ENCODE measurements at places on chromosomes 5 and 9.

DNA sequence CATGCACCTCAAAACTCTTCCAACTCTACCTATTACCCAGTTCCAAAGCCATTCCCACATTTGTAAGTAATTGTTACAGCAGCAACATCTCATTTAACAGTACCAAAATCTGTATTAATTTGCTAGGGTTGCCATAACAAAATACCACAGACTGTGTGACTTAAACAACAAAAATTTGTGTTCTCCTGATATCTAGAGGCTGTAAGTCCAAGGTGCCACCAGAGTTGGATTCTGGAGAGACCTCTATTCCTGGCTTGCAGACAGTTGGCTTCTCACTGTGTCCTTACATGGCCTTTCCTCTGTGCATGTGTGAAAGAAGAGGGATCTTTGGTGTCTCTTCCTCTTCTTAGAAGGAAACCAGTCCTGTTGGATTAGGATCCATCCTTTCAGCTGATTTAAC, 203.8 kb upstream of the PIK3R1 start:
- no peak for DNase-seq

DNA sequence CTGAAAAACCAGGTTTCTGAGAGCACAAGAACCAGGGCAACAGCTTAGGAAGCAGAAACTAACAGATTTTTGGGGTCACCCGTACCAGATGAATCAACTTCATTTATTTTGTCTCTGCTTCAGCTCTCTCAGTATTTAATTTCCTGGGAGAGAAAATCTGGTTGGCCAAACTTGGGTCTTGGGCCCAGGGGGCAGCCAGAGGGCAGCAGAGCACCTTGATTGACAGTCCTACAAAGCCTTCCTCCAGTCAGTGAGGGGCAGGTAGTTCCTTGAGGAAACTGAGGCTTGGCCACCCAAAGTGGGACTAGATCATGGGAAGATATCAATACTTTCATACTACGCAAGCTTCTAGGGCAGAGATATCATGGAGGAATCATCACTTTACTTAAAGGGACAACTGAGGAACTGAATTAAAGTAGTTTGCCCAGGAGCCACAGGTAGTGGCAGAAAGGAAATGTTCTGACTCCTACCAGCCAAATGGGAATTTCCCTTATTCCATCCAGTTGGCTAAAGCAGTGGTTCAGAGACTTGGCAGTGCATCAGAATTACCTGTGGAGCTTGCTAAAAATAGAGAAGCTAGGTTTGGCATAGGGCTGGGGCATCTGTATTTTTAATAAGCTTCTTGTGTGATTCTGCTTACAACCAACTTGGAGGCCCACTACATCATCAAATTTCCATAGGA, 21.5 kb upstream of the ARHGAP26 start:
- DNase-seq, result no peak

GRCh38 chr5:37836592-37837413, 3.0 kb downstream of the GDNF start:
- DNase-seq, result no peak

- DNase-seq, result no peak
These were observed 269.8 kb downstream of the NR3C1 start for GRCh38 chr5:143133721-143134120.

DNA sequence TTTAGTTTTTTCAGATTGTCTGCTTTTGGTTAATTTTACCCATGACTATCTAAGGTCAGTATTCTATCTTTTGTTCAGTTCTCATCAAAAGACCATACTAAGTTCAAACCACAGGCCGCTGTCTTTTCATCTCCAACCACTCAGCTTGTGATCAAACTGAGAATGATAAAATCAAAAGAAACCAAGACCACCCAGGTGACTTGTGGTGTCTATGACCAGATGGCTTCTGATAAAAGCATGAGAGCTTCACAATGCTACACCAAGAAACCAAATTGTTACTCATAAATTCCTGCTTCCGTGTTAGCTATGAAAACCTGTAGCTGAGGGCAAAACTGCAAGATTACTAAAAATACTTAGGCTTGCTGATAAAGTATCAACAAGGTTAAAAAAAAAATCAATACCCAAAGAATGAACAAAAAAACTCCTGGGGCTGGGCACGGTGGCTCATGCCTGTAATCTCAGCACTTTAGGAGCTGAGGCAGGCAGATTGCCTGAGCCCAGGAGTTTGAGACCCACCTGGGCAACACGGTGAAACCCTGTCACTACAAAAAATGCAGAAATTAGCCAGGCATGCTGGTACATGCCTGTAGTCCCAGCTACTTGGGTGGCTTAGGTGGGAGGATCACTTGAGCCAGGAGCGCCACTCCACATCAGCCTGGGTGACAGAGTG, 25.8 kb upstream of the GPX8 start:
- no peak for DNase-seq

DNA sequence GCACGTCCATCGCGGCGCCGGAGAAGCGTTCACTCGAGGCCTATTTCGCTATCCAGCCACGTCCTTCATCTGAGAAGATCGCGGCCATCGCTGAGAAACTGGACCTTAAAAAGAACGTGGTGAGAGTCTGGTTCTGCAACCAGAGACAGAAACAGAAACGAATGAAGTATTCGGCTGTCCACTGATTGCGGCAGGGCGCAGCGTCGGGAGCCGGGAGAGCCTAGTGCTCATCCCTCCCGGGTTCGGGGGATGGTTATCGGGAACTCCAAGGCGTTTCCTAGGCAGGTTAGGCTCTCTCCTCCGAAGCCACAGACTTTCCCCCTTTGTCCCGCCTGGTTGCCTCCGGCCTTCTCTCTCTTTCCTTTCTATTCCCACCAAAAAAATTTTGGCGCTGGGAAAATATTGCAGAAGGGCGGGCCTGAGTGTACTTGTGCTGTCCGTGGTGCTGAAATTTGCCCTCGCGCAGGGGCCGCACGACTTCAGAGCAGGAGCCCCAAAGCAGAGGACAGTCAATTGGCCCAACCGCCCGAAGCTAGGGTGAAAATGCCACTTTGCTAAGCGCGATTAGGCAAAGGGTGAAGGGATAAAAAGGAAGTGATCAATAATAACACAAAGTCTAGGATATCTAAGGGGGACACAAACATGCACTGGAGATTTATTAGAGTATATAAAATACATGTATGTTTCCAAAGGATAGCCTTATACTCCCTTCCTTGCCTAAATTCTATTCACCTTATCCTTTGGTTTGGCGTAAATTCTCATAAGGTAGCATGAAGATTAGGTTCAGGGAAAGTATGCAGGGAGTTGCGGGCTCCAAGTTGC, 1.8 kb downstream of the POU4F3 start:
- DNase-seq, result peak; percentile 17

- DNase-seq, result no peak
These were observed 81.3 kb downstream of the THBS4 start for GRCh38 chr5:80116465-80116864.

- no peak for DNase-seq
These were observed 64.1 kb upstream of the TYRP1 start for GRCh38 chr9:12629067-12629466.

- DNase-seq, result no peak
These were observed at the start of gene MEIKIN for GRCh38 chr5:131945551-131946168. Gene MEIKIN (minus strand): TSS chr5:131945663. CDS start chr5:131945505, 158 bp downstream.

- DNase-seq, result no peak
These were observed 315.3 kb upstream of the RPS23 start for GRCh38 chr5:82593481-82593880.

GRCh38 chr5:74188351-74189105, 452.0 kb downstream of the ENC1 start:
- no peak for DNase-seq

DNA sequence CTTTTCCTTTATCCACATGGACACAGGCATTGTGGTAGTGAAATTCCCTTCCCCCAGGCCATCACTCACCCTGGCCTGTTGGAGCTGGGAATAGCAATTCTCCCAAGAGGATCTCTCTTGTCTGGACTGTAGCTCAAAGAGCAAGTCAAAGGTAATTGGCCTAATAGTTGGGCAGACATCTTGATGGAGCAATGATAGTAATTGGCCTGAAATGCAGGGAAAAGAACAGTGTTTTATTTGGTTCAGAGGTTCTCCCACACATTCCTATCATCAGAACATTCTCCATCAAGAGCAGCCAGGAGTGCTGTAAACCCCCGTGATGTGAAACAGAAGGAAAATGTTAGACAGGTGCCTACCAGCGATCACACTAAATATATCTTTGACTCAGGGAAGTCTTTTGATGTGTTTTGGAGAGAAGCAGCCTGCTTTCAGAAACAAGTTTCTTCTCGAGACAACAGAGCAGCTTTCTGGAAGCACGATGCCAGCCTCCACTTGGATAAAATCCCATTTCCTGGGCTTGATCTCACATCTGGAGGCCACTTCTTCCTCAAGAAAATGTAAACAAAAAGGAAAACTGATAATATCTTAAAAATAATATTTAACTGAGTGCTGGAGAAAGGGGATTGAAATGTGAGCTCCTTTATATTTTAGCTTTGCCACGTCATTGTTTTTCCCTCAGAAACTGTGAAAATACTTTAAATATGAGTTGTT, 198.1 kb upstream of the WWC1 start:
- no peak for DNase-seq

DNA sequence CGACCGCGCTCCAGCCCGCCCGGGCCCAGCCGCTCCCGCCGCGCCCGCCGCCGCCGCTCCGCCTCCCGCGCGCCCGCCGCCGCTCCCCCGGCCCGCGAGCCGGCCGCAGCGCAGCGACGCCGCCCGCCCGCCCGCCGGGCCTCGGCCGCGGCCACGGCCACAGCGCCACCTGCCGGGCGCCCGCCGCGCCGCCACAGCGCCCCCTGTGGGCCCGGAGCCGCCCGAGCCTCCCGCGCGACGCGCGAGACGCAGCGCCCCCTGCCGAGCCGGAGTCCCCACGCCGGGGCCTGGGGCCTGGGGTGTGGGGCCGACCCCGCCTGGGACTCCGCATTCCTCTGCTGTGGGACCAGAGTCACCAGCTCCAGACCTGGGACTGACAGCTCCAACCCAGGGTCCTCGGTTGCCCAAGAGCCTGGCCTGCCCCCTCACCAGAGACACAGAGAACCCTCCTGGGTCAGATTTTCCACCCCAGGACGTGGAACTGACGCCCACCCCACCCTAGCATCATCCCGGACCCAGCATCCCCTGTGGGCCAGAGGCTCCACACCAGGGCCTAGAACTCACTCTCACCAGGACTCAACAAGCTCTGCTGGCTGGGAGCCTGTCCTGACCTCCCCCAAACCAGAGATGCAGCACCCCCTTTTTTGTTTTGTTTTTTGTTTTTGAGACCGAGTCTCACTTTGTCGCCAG, at the start of gene RAPGEF1:
Gene RAPGEF1, minus strand, starts transcription at position 118 of the 690 bp plus-strand sequence. CDS start 246 bp downstream, outside the sequence.
- no peak for DNase-seq

- no peak for DNase-seq
These were observed 38.7 kb downstream of the KCTD16 start for GRCh38 chr5:144209361-144209760.

DNA sequence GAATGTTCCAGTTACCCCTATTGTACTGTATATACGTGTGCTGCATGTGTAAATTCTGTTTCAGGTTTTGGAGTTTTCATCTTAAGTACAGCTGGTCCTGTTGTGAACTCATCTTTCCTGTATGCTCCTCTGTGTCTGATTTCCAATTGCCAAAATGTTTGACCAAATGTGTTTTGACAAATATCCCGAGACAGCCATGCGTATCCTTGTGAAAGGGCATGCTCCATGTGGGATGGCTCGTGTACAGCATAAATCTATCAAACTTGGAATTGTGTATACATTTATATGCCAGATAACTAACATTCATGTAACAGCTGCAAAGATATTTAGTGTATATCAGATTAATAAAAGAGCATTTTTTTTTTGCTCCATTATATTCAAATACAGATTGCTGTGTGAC, 69.5 kb upstream of the IQGAP2 start:
- DNase-seq, result no peak

DNA sequence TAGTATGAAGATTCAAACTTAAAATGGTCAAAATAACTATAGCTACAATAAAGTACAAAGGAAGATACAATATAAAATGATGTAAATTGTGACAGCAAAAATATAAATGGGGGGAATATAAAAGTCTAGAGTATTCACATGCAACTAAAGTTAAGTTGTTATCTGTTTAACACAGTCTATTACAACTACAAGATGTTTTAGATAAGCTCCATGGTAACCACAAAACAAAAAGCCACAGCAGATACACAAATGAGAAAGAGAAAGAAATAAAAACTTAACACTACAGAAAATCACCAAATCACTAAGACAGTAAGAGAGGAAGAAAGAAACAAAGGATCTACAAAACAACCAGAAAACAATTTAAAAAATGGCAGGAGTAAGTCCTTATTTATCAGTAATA, 17.0 kb upstream of the SH3TC2 start:
- no peak for DNase-seq

DNA sequence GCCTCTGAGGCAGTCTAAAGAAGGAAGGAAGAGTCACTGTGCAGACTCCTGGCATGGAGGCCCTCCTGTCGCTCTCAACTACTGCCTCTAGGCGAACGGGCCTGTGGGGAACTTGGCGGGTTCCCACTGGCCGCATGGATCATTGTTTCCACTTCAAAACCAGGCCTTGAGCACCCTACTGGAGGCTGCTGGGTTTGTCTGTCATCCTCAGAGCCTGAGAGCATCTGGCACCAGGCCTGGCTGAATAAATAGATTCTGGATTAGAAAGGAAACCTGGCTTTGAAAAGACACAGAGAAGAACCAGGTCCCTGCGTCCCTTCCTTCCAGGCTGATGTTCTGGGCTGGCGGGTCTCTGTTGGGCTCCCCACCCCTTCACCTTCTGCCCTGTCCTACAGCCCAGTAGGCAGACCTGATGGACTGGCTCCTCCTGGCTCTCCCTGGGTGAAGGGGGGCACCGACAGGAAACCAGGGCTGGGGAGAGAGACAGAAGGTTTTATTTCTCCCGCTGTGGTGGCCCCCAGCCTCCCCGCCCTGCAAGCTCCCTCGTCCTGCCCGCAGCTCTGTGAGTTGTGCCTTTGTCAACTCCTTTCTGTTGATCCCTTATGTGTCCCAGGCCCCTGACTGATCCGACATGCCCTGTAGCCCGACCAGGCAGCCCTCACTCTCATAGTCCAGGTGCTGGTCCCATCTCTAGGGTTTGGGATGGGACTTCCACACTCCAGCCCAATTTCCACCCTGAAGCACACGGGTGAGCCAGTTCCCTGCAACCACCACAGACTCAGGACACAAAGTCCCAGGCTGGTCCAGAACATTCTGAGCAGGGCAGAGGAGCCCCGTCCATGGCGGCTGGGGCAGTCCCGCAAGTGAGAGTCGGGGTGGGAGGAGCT, 50.1 kb downstream of the ADAMTS2 start:
- DNase-seq, result no peak

DNA sequence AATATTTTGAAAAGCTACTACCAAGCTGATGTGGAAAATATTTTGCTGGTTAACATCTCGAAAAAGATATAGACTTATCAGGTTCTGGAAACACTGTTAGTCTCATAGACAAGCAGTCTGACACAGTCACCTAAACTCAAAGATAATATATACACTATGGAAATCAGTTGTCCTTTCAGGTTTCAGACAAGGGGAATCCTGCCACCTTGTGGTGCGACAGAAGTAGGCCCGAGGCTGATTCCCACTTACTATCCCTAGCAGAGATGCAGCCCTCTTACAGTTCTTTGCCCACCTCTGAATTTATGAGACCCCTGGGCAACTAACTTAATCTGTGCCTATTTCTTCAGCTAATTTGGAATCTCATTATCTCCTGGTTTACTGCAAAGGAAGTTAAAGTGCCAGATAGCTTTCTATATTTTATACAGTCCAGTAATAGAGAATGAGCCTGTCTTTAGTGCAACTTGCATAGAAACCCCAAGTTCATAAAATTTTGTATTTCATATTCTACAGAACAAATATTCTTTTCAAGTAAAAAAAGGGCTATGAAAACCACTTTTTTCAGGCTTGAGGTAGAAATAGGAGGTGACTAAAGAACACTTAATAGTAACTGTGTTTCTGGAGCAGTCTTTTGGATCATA, 16.9 kb downstream of the RAD1 start:
- DNase-seq, result peak; percentile 24

Data from fibroblast of skin of left biceps (primary cell).